Effector CD8-positive, alpha-beta T cell (primary cell): ENCODE measurements at places on chromosomes 7 and 10.

GRCh38 chr7:26216049-26216448 lies 14.5 kb downstream of the CBX3 start:
- no peak for DNase-seq

- no peak for DNase-seq
Measured at GRCh38 chr10:45064998-45065397, 64.3 kb downstream of the ZNF22 start.

DNA sequence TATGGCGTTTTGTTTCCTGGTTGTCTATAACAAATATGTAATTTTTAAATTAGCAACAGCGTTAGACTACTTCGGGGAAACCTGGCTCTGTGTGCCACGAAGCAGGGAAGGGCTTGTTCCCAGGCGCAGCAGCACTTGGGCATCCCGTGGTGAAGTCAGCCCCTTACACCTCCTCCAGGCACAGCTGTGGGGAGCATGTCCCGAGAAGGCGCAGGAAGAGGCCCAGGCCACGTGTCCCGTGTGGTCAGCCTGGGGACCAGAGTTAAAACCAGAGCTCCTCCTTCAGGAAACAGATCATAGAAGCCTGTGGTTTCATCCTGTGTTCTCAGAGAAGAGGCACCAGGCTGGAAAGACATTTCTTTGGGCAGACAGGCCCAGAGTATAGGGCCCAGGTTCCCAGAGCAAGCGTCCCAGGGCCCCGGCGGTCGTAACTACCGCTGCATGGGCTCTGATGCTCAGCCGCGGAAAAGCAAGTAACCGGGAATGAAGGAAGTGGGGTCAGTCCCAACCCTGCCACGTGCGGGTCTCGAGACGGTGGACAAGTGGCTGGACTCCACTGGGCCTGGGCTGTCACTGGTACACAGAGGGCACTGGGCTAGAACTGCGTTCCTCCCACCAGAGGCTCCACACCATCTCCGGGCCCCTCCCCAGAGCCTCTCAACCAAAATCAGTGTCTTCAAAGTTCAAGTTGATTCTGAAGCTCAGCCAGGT lies 7.1 kb downstream of the NUDT1 start:
- DNase-seq: no peak

DNA sequence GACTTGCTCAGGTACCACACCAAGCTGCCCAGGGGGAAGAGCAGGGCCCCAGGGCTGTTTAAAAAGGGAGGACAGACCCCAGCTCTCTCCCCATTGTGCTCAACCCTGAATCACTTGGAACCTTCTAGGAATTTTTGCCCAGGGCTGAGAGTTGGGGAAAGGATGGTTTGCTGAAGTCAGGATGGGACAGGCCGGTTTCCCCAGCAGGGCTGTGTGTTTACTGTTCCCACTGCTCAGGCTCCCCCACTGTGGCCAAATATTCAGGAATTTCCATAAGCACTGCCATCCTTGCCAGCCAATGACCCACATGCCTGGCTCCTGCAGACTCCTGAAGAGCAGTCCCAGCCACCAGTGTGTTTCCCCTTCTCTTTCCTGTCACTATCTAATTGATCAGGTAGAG lies 120.7 kb downstream of the WDFY4 start:
- DNase-seq: no peak
